ENCODE measurements at places on chromosomes 13 and 19.

- DNase-seq, result no peak
Measured at GRCh38 chr13:48818495-48819356, 157.0 kb upstream of the FNDC3A start.

GRCh38 chr13:22428188-22428828 lies 752.5 kb upstream of the SGCG start:
- no peak for DNase-seq

DNA sequence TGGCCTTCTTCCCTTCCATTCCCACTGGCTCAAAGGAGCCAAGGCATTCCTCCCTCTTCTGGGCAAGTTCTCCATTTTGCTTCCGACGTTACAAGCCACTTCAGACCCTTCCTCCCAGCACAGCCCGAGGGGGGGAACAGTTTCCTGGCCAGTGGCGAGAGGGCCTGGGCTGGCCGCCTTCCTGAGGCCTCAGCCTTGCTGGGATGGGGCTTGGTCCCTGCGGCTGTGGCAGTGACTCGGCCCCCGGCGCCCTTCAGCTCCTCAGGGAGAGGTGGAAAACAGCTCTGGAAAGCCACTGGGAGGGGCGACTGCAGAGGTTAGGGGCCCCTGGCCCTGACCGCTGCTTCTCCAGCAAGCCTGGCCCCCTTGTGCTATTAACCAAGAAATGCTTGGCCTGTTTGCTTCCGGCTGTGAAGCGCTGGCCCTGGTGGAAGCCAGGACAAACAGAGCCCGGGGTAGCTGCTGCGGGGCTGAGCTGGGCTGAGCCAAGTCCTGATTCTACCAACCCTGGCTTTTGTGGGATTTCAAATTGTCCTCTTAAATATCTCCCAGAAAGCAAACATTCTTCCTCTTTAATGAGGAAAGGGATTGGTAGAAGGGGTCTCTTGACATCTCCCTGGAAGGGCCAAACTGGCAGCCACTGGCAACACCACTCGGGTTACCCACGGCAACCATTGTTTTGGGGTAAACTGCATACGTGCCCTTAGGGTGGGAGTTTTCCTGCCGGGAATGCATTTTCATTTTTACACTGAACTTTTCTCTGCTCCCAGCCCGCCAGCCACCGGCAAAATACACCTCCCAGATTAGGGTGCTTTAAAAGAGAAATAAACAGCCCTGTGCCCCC lies 38.7 kb downstream of the C13orf46 start:
- DNase-seq, result no peak

- DNase-seq, result no peak
Measured at GRCh38 chr19:38665219-38665931, 17.9 kb downstream of the ACTN4 start.
